ENCODE measurements at places on chromosomes 1 and 21.

GRCh38 chr1:52532731-52533327 is 20.1 kb downstream of the TUT4 start:
- no peak for DNase-seq

- no peak for DNase-seq
Measured at GRCh38 chr1:181350131-181350530, 133.2 kb upstream of the CACNA1E start.

DNA sequence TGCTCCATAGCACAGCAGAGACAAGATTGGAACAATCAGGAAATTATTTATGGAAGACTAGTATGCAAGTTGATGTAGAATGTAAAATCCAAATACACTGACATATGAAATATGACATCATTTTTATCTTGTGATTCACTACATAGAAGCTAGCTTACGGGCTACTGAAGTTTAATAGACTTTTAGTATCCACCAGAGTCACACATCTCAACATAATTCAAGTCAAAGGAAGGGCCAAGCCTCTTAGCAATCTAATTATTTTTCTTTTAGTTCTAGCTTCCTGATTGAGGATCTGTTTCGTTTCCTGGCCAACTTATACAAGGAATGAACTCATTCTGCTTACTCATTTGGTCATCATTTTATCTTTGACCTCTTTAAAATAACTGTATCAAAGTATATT is 234.4 kb upstream of the CHRM3 start:
- DNase-seq, result no peak

- DNase-seq, result no peak
Measured at GRCh38 chr1:173269490-173270230, 62.5 kb upstream of the TNFSF4 start.

GRCh38 chr1:58903514-58904298 is 119.9 kb upstream of the JUN start:
- DNase-seq, result peak; percentile 67

DNA sequence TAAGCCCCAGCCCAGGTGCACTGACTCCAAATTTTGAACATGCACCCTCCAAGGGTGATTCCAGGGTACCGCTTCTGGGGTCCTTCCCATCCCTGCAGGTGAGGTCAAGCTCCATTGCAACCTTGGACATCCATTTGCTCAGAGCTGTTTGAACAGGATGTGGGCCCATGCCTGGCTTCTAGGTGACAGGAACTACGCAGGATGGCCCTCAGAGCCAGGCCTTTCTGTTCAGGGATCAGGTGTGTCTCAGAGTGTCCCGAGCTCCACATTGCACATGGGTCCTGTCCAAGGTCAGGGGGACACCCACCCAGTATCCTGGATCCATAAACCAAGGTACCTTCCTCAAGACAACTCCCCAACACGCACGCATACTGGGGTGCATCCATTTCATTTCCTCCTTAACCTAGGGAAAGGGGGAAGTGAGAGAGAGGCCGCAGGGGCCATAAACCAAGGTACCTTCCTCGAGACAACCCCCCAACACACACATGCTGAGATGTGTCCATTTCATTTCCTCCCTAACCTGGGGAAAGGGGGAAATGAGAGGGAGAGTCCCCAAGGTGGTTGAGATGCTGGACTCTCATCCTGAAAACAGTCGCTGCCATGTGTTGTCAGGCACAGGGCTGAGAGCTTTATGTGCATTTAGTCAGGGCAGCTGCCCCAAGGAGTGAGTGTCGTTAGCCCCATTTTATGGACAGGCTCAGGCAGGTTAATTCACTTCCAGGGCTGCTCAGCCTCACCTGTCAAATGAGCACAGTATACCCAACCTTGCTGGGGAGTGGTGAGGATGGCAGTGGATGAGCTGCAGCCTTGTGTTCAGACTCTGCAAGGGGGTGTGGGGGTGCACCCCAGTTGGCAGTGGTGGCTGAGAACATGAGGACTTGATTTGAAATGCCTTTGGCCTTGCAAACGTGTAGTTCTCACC is 2.1 kb downstream of the SLC66A1 start:
- DNase-seq, result no peak

GRCh38 chr1:153789478-153790034 is 14.3 kb downstream of the SLC27A3 start:
- no peak for DNase-seq

- DNase-seq, result peak; percentile 23
Measured at GRCh38 chr1:192807211-192808162, 1.4 kb upstream of the RGS2 start.

DNA sequence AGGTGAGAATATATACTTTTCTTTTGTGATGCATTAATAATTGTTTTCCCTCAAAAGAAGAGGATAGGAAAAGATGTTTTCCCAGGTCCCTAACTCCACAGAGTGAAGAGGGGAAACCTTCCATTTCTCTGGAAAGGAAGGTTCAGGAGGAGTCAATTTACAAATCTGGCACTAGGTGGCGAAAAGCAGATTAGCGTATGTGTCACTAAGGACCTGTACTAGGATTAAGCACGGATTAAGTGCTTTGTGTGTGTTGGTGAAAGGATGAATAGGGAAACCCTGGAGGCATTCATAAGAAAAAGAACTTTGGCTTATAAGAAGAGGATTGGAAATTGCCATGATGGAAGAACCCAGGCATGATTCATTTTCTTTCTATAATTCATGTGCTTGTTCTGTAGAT is 410.1 kb upstream of the PLXNA2 start:
- peak; percentile 13 for DNase-seq

GRCh38 chr1:225813214-225813964 is 3.5 kb downstream of the EPHX1 start:
- DNase-seq, result peak; percentile 16

DNA sequence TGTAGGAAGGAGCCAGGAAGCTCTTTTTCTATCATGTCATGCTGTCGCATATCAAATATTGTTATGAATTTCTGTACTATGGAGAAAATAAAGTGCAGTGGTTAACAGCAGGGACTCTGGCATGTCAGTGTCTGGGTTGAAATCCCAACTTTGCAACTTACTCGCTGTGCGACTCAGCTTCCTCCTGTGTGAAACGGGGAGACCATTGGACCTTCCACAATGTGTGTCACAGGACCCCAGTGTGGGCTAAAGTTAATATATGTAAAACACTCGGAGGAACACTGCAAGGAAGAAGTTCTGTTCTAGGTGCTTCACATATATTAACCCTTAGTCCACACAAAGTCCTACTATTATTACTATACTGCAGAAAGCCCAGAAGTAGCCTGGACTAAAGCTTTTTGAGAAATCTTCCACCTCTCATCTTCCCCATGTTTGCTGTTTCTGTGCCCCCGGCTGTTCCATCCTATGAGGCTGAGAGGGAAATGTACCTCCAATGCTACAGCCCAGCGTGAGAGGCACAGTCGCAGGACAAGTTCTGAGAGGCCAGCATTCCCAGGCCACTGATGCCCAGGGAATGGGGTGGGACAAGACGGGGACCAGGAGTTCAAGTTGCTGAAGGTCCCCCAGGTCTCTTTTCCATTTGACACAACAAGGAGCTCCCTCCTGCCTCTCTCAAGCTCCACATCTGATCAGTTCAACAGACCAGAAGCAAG is 1.9 kb downstream of the CHIT1 start:
- DNase-seq, result no peak

DNA sequence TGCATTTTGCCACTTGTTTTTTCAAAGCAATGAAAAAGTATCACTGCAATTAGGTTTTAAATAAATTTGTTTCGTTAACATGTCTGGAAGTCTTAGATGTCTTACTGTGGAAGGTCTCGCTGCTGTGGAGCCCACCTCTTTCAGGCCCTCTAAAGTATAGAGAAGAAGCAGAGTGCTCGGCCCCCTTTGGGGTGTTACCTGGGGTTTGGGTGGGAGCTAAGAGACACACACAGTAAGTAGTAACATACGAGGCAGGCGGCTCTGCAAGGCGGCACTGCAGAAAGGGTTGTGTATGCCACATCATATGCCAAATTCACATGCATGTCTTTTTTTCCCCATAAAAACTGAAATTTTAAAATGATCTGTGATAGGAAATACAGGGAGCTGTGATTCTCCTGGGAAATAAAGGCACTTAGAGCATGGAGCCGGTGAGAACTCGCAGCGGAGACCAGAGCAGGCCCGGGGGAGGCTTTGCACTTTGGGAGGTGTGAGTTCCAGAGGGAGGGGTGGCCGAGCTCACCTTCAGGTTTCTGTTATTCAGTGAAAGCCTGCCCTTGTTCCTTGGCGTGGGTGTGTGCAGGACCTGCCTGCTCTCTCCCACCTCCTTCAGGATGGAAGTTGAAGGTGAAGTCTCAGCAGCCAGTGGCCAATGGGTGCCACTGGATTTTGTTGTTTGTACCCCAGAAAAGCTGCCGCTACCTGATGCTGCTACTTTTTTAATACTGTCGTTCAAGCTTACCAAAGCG is 35.7 kb upstream of the PWP2 start:
- no peak for DNase-seq

- DNase-seq, result no peak
Measured at GRCh38 chr1:217431395-217431794, 199.5 kb downstream of the GPATCH2 start.

GRCh38 chr1:67741121-67741520 is 56.1 kb downstream of the GADD45A start:
- DNase-seq, result no peak

DNA sequence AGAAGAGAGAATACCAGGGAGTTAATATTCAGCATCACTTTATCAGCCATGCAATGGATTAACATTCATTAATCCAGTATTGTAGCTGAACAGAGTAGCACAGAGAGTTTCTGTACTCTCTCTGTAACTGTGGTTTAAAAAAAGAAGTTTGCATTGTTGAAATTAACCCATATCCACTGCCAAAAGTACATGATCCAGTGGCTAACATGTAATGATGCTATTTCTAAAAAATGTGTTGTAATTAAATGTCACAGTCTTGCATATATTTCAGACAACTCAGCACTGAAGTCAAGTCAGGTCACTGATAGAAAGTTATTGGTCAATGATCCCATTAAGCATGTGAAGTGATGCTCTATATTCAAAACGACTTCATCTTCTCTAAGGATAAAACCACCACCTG is 141.3 kb downstream of the NRIP1 start:
- no peak for DNase-seq

GRCh38 chr1:9410737-9411297 is 118.1 kb downstream of the SPSB1 start:
- peak; percentile 70 for DNase-seq

- no peak for DNase-seq
Measured at GRCh38 chr1:76871355-76871974, 4.2 kb downstream of the ST6GALNAC5 start.

GRCh38 chr1:21659099-21659923 is 9.8 kb downstream of the RAP1GAP start:
- peak; percentile 61 for DNase-seq

DNA sequence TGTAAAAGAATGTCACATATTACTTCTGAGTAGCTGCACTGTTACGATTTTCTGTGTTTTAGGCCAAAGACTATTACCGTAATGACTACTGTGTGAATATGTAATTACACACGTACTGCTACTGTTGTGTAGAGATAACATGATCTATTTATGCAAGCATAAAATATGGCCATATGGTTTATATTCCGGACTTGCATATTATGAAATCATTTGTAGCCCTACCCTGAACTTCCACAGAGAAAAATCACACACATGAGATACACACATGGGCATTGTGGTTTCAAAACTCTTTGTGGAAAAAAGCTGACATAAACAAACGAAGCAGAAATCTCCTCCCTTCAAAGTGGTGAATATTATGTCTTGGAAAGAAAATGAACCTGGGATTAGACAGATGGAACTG is 373.0 kb upstream of the ADAMTS5 start:
- DNase-seq, result peak; percentile 64

DNA sequence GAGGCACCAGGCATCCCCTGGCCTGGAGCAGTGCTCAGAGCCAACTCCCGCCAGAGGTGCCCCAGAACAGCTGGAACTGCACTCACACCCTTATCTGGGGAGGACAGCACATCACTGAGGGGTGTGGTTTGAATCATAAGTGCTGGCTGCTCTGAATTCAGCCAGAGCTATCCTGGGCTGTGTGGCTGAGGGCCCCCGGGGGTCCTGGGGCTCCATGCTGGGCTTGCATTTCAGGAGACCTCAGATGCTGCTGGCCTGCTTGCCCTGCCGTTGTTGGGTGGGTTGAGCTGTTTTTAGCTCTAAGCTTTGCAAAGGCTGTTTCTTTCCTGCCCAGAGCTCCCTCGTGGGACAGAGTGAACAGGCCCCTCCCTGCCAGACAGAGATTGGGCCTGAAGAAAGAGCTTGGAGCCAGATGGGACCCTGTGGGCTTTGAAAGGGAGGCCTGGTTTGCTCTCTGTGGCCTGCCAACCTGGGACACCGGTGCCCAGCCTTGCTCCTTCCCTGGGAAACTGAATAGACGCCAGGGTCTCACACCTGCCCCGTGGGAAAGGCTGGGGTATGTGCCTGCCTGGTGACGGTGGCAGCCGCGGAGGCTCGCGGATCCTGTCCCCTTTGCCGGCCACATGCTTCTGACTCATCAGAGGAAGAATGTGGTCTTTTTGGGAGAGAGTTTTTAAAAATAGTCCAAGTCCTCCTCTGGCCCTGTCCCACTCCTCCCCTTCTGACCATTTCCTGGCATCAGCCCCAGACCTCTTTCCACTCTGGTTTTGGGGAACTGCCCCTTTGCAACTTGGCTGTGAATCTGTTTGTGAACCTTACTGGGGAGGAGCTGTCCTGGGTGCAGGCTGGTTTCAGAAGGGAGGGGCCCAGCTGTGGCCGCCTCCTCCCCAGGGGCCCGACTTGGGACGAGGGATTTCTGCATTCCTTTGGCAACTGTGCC is 30.0 kb downstream of the ARHGEF10L start:
- no peak for DNase-seq

- no peak for DNase-seq
Measured at GRCh38 chr1:29684141-29684540, 447.8 kb downstream of the PTPRU start.

- no peak for DNase-seq
Measured at GRCh38 chr1:236322566-236323409, 41.0 kb upstream of the ERO1B start.

DNA sequence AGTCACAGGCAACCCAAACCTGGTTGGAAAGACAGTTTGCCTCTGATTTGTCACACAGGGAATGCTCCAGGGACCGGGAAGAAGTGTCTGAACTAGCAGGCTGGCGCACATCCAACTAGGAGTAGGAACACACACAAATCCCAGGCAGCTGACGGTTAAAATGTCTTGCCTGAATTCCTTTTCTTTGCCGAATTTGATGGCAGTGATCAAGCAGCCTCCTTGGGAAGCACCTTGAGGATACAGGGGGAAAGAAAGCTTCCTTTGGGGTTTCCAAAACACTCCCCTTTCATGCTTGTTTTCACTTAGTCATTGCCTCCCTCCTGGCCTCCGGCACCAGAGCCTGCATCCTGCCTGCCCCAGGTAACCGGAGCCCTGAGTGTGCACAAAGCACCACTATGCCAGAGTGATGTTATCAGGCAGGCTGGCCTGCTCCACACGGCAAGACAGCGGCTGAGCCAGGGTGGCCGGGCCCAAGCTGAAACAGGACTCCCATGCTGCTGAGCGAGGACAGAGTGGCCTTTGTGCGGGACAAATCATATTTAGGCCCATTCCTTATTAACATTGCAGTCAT is 193.8 kb downstream of the LMX1A start:
- no peak for DNase-seq

DNA sequence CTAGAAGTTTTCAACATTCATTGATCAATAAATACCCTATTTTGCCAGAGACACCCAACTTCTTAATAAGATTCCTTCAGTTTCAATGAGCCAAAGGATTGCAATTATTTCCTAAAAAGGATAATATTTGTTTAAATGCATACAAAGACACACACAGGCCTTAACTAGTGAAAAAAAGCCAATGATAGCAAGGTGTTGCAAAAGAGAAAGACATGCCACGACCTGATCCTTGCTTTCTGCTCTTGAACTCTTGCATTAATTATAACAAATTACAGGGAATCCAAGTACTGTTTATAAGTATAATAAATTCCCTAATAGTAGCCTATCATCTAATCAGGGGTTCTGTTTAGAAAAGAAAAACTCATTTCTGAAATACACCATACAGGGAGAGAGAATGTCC is 131.1 kb downstream of the PTPN14 start:
- no peak for DNase-seq

- DNase-seq, result no peak
Measured at GRCh38 chr1:100543640-100544039, 5.7 kb downstream of the GPR88 start.

All from cerebellar cortex (tissue), 1 donor.